ENCODE measurements at places on chromosomes 2 and 18. TPM values are rescaled to one million over a fixed set of nuclear protein-coding genes. Genes with fewer than 3 reads are reported as not detected.

DNA sequence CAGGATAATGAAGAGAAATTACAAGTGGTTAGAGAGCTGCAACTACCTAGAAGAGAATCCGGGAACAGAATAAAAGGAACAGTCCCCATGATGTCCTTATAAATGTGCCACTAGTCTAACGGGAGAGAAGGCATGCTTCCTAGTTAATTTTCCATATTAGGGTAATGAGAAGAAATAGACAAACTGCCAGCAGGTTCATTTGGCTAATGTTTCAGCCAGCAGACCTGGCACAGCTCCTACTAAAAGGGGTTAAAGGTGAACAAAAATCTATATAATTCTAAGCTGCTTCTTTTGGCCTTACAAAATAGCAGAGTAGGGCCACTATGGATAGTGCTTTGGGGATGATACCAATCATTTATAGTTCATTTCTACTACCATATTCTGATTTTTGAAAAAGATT lies 845.3 kb upstream of the GCFC2 start:
- H3K4me3 ChIP-seq = no peak overlapping the region
- no peak for DNase-seq
- no peaks in the 10 kb centered on the region for H3K27me3 ChIP-seq
- no peaks in the 10 kb centered on the region for H3K36me3 ChIP-seq

DNA sequence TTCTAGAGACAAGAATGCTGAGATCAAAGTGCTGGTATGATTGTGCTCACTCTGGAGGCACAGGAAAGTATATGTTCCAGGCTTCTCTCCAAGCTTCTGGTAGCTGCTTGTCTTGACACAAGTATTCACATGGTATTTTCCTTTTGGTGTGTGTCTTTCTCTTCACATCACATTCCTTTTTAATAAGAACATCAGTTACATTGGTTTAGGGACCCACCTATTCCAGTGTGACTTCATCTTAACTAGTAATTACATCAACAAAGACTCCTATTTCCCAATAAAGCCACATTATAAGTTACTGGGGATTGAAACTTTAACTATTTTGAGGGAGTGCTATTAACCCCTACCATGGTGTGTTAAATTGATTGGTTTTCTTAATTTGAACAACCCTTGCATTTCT lies 119.1 kb downstream of the FSIP2 start:
- no peaks in the 10 kb centered on the region for H3K27me3 ChIP-seq
- peaks cover 2% of the 10 kb centered on the region for H3K36me3 ChIP-seq
- no peak for DNase-seq
- no peak overlapping the region for H3K4me3 ChIP-seq
- no peak overlapping the region for H3K27ac ChIP-seq
- H3K4me1 ChIP-seq = no peaks in the 10 kb centered on the region

DNA sequence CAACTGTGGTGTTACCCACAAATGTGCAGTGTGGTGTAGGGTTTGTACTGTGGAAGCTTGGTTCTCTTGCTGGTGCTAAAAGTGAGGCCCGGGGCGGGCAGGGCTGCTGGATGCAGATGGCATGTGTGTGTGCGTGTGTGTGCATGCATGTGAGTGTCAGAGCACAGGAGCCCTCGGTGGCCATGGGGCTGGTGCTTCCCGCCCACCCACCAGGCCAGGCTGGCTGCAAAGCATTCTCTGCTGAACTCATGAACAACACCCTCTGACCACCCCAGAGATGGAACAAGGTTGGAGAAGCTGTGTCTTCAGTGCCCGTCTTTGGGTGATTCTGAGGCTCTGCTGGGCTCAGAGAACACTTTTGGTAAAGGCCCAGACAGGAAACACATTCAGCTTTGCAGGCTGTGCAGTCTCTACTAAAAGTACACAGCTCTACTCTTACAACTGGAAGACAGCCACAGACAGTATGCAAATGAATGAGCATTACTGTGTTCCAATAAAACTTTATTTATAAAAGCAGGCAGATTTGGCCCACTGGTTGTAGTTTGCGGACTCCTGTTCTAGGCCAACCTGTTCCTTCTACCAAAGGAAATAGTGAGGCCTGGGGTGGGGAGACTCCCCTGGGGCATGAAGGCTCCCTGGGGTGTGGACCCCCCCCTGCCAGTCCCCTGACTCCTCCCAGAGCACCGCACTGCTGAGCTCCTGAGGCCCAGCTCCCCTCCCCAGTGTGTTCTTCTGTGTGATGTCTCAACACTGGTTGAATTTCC lies 225.3 kb upstream of the HDAC4 start:
- H3K36me3 ChIP-seq = no peaks in the 10 kb centered on the region
- peaks cover 36% of the 10 kb centered on the region for H3K4me1 ChIP-seq
- no peak for DNase-seq
- no peak overlapping the region for H3K27ac ChIP-seq
- H3K27me3 ChIP-seq = no peaks in the 10 kb centered on the region
- H3K4me3 ChIP-seq = no peak overlapping the region

DNA sequence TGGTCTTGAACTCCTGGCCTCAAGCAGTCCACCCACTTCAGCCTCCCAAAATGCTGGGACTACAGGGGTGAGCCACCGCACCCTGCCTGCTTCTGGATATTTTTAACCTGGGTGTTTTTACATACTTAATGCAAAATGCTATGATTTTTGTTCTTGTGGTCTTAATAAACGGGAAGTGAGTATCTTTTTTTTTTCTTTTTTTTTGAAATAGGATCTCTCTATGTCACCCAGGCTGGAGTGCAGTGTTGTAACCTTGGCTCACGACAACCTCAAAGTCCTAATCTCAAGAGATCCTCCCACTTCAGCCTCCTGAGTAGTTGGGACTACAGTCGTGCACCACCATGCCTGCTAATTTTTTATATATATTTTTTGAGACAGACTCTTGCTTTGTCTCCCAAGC lies 19.2 kb upstream of the ASXL2 start:
- no peaks in the 10 kb centered on the region for H3K27me3 ChIP-seq
- H3K4me3 ChIP-seq = no peak overlapping the region
- no peaks in the 10 kb centered on the region for H3K4me1 ChIP-seq
- DNase-seq = no peak

DNA sequence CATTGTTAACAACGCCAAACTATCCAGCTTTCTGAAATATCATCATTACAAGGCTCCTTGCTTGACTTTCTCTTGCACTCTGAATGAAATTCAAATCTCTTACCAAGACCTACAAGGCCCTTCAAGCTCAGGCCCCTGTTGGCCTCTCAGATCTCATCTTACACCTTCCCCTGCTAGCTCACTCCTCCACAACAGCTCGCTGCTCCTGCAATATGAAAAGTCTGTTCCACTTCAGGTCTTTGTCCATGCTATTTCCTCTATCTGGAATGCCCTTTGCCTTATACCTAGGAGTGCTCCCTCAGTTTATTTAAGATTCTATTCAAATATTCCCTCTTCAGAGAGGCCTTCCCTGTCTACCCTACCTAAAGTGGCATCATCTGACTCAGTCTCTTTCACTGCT lies 91.7 kb downstream of the SESTD1 start:
- H3K27ac ChIP-seq = no peak overlapping the region
- DNase-seq = no peak
- H3K36me3 ChIP-seq = no peaks in the 10 kb centered on the region
- no peaks in the 10 kb centered on the region for H3K4me1 ChIP-seq

DNA sequence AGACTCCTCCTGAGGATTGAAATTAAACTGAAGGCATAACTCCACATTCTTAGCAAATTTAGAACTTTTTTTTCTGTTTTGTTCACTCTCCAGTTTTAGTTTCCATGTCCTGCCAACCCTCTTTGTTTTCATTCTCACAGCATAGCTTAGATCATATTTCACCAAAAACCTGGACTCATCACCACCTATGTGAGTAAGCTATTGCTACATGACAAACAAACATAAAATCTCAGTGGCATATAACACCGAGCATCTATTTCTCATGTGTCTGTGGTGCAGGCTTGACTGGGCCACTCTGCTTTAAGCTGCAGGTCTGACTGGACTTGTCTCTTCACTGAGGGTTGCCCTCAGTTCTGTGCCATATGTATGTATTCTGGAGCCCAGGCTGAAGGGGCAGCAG lies 385.2 kb downstream of the ARHGAP15 start:
- H3K27me3 ChIP-seq = no peaks in the 10 kb centered on the region
- H3K4me3 ChIP-seq = no peak overlapping the region
- H3K27ac ChIP-seq = no peak overlapping the region
- DNase-seq = no peak
- H3K4me1 ChIP-seq = no peaks in the 10 kb centered on the region

Gene UCN
- 0.89 TPM for total RNA-seq

Measured in activated naive CD4-positive, alpha-beta T cell treated with anti-CD3 and anti-CD28 coated beads for 36 hours (primary cell).